ENCODE measurements at places on chromosomes 11 and 22. TPM values are rescaled to one million over a fixed set of nuclear protein-coding genes. Genes with fewer than 3 reads are reported as not detected.

DNA sequence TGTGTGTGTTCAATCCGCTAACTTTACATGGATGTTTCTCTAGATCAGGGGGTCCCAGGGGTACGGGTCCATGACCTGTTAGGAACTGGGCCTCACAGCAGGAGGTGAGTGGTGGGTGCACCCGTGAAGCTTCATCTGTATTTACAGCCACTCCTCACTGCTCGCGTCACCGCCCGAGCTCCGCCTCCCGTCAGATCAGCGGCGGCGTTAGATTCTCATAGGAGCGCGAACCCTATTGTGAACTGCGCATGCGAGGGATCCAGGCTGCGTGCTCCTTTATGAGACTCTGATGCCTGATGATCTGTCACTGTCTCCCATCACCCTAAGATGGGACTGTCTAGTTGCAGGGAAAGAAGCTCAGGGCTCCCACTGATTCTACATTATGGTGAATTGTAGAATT is 31.9 kb downstream of the MRGPRD start:
- DNase-seq: no peak

- no peak for DNase-seq
Observed at GRCh38 chr11:70862093-70862492, 390.3 kb downstream of the SHANK2 start.

MPZL2 gene
- 2.1 TPM for polyA plus RNA-seq

DNA sequence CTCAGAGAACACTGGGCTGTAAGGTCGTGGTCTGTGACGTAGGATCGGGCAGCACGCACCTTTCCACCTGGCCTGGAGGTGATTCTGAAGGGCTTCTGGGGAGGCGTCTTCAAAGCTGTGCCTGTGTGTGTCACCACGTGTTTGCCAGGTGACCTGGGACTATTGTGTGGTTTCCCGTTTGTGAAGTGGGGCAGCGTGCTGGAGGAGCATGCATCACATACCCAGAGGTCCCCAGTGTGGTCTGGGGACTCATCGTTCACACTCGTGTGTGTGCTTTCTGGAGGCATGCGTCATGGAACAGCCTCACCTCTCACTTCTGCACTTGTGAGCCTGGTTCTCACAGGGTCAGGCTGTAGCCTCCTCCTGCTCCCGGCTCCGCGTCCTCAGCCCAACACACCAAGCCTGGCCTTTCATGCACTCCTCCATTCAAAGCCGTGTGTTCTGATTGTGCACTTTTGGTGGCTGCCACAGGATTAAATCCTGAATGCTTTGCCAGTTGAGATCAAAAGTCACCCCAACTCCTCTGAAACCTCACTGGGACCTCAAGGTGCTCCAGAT is 106.3 kb downstream of the KCNQ1OT1 start:
- no peak for DNase-seq

DNA sequence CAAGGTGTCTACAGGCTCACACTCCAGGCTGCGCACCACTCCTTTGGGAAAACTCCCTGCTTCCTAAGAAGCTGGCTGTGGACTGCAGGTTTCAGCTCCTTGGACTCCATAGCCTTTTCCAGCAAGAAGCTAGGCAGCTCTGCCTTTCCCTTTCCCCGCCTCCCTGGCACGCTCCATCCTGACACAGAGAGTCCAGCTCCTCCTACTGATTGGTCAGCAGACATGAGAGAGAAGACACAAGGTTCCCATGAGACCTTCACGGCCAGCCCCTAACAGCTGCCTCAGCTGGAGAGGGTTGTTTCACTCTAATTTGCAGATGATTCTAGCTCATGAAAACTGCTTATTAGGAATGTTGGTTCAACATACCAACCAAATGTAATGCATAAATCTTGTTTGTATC is 27.6 kb downstream of the TENM4 start:
- peak; percentile 61 for DNase-seq

CASP4 gene
- polyA plus RNA-seq: not detected

FAM89B gene
- 13.0 TPM for polyA plus RNA-seq

CSRP3 gene
- not detected for polyA plus RNA-seq

DNA sequence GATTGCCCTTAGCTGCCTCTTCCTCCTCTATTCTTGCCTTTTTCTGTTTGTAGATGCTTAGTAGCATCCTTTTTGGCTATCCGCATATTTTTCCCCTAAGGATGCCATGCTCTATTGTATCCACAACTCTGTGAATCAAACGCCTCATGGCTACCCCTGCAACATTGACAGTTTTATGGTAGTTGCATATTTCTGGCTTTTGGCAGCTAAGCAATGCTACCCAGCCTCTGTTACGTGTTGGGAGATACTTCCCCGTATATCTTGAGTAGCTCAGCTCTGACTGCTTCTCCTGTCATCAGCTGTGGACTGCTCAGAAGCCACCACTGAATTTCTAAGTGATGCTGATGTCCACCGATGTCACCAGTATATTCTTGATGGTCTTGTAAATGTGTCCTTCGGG is 15.1 kb upstream of the SLC3A2 start:
- DNase-seq: no peak

- no peak for DNase-seq
Observed at GRCh38 chr11:65657426-65657825, 5.3 kb downstream of the RELA start.

Measured in GM23338 (cell line).